Transverse colon (tissue), 4 donors: ENCODE measurements at places on chromosomes 4 and X. TPM values are rescaled to one million over a fixed set of nuclear protein-coding genes. Genes with fewer than 3 reads are reported as not detected.

Gene NIPAL1
- 37.5 TPM for total RNA-seq

DNA sequence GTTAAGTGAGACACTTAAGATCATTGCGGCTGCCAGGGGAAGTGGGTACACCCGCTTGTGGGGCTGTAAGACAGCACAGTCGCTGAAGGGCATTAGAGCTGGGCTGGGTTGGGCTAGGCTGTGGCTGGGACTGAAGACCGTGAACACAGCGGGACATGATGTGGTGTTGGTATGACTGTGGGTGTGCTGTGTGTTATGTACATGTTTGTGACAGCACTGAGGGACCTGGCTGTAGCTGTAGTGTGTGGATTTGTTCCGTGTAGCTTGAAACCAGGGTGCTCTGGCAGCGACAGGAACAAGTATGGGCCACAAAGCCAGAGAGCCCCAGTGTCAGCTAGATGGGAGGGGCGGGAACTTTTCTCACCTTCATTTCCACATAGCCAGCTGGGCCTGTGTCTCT, 82.1 kb downstream of the NHSL2 start:
- DNase-seq = no peak

GRCh38 chr4:79065262-79065661, 126.0 kb upstream of the PAQR3 start:
- DNase-seq = no peak

GRCh38 chrX:41033299-41033698, 51.9 kb upstream of the USP9X start:
- DNase-seq = no peak

GRCh38 chr4:153765894-153766293, 6.1 kb upstream of the RNF175 start:
- no peak for DNase-seq

GRCh38 chr4:159235779-159236368, 133.0 kb downstream of the RAPGEF2 start:
- no peak for DNase-seq
